ENCODE measurements at places on chromosomes 13 and 19. TPM values are rescaled to one million over a fixed set of nuclear protein-coding genes. Genes with fewer than 3 reads are reported as not detected.

DNA sequence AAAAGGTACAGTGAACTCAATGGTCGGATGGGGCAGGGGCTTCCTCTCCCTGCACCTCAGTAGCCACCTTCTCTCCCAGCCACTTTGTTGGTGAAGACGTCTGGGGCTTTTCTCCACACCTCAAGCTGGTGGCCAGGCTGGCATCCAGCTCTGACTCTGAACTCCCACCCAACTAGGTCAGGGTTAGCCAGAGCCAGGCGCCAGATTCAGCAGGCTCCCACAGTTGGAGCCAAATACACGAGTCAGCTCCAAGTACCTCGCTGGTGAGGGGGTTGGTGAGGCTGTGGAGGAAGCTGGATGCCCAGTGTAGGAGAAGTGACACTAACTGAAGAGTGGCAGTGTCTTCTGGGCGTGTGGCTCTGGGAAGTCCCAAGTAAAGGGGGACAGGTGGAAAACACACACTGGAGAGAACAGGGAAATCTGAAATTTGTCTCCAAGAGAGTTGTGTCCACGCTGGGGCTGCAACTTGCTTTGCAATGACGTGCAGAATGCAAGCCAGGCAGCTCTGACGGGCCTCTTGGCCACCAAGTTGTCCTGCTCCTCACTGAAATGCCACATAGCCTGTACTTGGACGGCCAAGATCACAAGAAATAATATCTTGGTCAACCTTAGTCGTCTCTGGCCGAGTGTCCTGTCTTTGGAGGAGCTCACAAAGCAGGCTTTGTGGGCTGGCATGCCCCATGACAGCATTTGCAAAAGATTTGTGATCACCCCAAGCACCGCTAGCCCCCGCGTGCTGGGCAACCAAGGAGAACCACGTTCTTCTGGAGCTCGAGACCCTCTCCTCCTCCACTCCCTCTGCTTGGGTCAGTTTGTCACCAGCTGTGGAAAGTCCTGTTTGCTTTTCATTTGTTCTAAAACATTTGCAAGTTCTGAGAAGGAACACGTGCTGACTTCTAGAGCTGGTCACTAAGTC lies 18.1 kb downstream of the SLC7A1 start:
- no peak for DNase-seq

DNA sequence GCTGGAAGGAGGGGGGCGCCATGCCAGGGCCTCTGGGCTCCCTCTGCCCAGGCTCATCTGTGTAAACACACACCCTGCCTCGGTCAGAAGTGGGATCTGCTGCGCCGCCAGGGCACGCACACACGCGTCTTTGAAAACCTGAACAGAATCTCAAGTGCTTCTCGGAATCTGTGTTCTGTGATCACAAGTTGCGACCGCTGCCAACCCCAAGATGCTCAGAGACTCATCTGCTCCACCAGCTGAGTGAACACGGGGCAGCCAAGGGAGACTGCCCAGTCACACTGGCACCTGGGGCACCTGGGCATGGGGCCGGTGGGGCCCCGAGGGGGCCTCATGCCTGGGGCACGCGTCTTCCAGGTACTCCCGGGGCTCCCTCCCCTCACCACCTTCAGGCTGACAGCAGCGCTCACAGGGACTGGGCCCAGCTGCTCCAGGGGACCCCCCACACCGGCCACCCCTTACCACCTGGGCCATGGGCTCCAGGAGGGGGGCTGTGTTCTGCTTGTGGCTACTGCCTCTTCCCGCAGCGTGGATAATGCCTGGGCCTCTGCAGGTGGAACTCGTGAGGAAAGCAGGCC lies 59.0 kb downstream of the KLF2 start:
- peak; percentile 15 for DNase-seq

The PSG3 gene
- not detected for polyA plus RNA-seq

DNA sequence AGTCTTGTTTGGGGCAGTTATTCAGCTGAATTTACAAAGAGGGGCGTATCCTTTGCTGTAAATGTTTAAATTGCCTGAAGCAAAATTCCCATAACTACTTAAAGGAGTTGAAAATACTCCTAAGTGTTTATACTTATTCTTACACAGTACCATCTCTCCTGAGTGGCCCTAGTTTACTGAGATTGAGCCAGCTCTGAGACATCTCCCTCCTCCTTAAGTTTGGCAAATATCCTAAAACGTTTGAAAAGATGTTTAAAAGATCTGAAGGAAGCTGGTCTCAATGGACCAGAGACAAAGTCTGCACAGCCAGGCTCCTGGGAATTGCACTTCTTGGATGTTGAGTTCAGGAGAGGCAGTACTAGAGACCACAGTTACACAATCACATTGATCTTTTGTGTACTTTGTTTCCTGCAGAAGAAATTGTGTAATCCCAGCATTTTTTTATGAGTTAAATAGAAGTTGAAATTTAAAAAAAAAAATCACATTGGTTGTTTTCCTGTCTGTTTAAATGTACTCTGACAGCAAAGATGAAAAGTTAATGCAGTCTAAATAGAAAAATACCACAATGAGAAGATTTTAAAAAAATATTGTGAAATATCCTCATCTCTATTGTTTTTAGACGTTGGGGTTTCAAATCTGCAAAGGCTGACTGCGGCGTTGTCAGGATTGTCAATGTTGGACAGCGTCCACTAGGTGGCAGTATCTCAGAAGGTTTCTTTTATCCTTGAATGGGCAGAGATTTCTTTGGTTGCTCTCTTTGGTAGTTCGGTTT lies 20.7 kb downstream of the TNFSF11 start:
- peak; percentile 82 for DNase-seq

The PVR gene
- 14.4 TPM for polyA plus RNA-seq

DNA sequence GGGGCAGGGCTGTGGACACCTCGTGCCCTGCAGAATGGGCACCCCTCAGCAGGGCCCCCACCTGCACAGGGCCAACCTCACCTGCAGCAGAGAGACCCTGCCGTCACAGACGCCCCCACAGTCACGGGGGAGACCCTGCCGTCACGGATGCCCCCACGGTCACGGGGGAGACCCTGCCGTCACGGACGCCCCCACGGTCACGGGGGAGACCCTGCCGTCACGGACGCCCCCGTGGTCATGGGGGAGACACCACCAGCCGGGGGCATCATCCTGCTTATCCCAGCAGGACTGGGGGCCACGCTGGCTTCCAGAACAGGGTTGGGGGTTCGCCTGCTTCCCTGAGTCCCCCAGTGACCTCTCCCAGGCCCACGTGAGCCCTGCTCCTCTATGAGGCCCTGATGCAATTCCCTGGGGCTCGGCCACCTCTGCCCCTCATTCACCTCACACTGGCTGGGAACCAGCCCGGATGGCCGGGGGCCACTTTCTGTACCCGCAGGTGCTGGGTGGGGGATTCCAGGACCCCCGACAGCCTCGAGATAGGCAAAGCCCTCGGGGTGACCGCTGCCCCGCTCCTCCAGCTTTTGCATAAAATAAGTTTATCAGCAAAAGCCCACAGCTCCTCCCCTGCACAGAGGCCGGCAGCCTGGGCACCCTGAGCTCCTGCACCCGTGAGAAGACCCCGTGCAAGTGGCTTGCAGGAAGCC lies 23.6 kb downstream of the SBNO2 start:
- no peak for DNase-seq

DNA sequence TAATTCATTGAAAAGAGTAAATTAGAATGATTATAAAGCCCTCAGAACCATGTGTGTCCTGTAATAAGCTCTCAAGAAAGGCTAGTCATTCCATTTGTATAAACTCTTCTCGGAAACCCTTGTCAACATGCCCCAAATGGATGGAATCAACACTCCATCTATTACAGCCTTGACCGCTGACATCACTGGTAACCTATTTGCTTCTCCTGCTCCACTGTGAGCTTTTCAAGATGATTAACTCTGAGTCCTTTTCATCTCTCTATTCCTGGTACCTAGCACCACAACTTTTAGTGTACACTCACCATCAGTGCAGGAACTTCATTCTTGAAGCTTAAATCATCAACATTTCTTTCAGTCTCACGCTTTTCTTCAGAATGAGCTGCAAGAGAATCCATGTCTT lies 612.0 kb downstream of the DCT start:
- no peak for DNase-seq

The ITGBL1 gene
- polyA plus RNA-seq = 0.78 TPM

The ZNF208 gene
- polyA plus RNA-seq = 1.2 TPM

DNA sequence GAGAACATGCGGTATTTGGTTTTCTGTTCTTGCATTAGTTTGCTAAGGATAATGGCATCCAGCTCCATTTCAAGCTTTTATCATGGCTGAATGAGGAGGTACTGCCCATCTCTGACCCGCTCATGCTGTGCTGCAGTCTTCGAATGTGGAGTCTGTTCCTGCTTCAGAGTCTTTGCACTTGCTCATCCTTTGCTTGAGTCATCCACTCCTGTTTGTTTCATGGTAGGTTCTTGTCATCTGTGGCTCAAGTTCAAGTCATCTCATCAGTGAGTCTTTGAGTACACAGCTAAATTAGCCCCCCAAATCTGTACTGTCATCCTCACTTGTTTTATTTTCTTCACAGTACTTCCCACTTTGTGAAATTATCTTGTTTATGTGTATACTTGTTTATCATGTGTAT lies 5.4 kb downstream of the UCHL3 start:
- DNase-seq = no peak

GRCh38 chr13:25633093-25633492 lies 261.3 kb downstream of the ATP8A2 start:
- DNase-seq = no peak

DNA sequence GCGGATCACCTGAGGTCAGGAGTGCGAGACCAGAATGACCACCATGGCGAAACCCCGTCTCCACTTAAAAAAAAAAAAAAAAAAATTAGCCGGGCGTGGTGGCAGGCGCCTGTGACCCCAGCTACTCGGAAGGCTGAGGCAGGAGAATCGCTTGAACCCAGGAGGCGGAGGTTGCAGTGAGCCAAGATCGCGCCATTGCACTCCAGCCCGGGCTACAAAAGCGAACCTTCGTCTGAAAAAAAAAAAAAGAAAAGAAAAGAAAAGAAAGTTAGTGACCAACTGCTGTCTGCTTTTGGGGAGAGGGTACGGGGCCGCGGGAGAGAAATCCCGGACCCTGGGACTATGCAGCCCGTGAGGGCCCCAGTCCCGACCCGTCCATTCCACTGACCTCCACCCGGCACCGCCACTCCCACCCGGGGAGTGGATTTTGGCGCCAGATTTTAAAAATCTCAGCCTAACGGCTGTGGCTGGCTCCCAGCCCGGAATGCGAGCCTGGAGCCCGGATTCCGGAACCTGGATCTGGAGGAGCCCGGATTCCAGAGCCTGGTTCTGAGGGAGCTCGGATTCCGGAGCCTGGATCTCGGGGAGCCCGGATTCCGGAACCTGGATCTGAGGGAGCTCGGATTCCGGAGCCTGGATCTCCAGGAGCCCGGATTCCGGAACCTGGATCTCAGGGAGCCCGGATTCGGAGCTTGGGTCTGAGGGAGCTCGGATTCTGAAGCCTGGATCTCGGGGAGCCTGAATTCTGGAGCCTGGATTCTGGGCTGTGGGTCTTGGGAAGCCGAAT lies 6.1 kb upstream of the LMNB2 start:
- peak; percentile 97 for DNase-seq

The LHB gene
- polyA plus RNA-seq = not detected

The SERPINE3 gene
- not detected for polyA plus RNA-seq

DNA sequence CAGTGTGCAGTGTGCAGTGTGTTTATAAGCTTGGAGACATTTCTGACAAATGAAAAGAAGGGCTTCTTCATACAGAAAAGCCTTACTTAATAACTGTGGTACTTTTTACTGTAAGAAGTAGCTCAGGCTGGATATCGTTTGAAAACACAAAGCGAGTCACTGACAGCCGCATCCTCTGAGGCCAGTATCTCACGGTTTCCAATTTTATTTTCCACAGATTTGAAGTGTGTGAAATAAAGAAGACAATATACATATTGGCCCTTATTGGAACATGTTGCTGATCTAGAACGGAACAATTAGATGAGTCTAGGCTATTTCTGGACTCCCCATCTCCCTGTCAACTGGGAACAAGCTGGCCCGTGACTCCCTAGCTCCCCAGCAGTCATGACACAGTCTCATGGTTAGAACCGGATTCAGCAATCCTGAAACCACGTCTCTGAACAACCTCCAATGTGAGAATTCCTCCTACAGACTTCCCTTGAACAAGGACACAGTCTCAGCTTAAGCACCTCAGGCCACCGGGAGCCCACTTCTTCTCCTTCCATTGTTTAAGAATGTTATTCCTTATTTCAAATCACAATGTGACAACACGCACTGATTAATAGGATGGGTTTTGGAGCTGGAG lies 484.5 kb downstream of the COG6 start:
- DNase-seq = no peak

DNA sequence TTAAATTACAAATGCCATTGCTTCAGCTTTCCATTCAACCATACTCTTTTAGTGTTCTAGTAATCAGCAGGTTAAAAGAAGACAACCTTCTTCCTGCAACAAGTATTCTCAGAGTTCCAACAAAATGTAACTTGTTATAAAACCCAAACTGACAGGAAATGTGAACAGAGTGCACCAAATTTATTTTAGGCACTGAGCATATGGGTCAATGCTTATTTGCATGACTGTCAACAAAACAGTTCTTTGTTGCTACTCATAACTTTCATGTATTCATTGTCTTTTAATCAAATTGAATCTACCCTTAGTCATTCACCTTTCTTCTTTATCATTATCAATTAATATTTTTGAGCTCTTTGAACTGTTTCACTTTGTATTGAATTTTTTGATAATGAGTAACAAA lies 554.1 kb downstream of the DACH1 start:
- DNase-seq = no peak

DNA sequence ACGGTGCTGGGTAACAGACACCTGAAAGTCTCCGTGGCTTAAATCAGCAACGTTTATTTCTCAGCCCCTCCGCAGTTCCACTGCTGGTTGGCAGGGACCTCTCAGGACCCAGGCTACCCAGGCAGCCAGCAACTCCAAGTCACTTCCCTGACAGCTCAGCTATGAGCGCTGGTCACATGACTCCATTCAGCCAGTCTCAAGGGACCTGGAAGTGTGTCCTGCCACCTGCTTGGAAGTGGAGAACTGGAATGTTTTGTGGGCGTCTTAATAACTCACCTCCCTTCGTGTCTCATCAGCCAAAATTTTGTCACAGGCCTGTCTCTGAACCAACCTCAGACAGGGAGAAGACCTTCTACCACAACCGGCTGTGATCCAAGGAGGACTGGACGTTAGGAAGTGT lies 72.8 kb downstream of the DPF1 start:
- DNase-seq = no peak

The IGSF23 gene
- not detected for polyA plus RNA-seq

The ANKLE1 gene
- 0.42 TPM for polyA plus RNA-seq

DNA sequence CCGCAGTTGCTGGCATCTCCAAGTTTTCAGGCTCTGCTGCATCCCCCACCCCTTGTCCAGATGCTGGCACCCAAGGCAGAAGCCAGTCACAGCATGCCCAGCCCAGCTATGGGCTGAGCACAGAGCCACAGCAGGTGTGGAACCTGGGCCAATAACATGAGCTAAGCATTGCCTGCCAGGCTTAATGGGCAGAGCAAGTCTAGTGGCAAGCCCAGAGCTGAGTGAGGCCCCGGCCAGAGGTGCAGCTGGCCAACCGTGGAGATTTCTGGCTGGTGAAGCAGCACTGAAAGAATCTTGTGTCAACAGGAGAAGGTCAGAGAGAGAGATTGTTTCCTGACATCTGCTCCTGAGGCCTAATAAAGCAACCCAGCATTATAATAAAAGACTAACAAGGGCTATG lies 111.0 kb downstream of the B3GLCT start:
- DNase-seq = no peak

The SMIM17 gene
- polyA plus RNA-seq = 0.85 TPM

- DNase-seq = no peak
Measured at GRCh38 chr13:34412817-34413375, 529.2 kb upstream of the NBEA start.

All from brain (organoid and tissue), 16 donors.